ENCODE measurements at places on chromosomes 2 and 18. TPM values are rescaled to one million over a fixed set of nuclear protein-coding genes. Genes with fewer than 3 reads are reported as not detected.
A peak's percentile ranks its signal among the peaks of the same experiment; 100 is the strongest.

DNA sequence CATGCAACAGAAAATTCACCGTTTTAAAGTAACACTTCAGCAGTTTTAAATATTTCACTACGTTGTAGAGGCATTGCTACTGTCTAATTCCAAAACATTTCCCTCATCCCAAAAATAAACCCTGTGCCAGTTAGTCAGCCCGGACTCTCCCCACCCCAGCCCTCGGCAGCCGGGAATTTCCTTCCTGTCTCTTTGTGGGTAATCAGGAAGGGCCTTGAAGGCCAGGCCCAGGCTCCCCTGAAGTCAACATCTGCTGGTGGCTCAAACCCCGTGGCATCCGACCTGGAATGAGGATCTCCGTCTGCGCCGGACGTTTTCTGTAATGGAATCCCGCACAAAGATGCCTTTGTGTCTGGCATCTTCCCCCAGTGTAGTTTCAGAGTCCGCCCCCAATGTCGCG is 219.6 kb downstream of the SNTG2 start:
- no peak for DNase-seq

GRCh38 chr2:1518867-1519530 is 105.7 kb downstream of the TPO start:
- no peak for DNase-seq

GRCh38 chr2:217220228-217221013 is 360.6 kb upstream of the TNP1 start:
- no peak for DNase-seq

DNA sequence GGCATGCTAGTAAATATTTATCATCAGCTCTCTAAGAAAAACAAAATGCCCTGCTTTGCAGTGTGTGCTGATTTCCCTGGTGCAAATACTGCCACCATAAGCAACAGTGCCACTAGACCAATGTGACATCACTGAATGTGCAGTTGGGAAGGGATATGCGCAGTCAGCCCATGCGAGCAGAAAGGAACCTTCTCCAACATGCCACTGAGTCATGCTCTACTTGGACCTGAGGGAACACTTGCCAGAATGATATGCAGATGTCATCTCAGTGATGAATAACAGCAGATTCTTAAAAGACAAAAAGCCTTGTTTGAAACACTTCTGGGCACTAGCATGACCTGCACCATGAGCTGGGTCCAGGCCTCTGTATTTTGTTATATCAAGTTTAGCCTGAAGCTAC is 55.3 kb upstream of the REL start:
- DNase-seq = no peak

DNA sequence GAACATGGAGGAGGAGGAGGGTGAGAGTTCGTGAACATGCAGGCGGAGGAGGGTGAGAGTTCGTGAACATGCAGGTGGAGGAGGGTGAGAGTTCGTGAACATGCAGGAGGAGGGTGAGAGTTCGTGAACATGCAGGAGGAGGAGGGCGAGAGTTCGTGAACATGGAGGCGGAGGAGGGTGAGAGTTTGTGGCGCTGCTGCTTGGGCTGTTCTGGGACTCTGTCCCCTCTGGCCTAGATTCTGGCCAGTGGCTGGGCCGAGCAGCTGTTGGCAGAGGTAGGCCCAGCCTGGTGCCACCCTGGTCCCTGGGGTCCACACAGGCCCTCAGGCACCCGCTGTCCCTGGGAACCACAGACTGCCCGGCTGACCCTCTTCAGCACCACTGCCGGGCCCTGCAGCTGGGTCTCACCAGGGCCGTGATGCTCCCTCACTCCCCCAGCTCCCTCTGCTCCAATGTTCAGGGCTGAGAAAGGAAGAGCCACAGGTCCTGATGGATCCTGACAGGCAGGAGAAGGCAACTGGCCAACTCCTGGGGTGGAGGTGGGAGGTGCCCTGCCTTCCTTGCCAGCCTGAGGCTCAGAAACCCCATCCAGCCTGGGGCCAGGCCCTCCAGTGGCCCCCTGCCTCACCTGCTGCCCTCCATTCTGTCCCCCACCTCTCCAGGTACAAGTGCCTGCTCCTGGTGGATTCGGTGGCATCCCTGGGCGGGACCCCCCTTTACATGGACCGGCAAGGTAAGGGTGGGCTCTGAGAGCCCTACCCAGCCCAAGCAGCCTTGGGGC is 3.9 kb downstream of the AGXT start:
- DNase-seq = no peak

- DNase-seq = no peak
These were observed 259.2 kb downstream of the SLC4A3 start for GRCh38 chr2:219886615-219887014.

- no peak for DNase-seq
These were observed 2.2 kb upstream of the SERTAD2 start for GRCh38 chr2:64655873-64656272.

- no peak for DNase-seq
These were observed 23.3 kb downstream of the REEP1 start for GRCh38 chr2:86314125-86314524.

DNA sequence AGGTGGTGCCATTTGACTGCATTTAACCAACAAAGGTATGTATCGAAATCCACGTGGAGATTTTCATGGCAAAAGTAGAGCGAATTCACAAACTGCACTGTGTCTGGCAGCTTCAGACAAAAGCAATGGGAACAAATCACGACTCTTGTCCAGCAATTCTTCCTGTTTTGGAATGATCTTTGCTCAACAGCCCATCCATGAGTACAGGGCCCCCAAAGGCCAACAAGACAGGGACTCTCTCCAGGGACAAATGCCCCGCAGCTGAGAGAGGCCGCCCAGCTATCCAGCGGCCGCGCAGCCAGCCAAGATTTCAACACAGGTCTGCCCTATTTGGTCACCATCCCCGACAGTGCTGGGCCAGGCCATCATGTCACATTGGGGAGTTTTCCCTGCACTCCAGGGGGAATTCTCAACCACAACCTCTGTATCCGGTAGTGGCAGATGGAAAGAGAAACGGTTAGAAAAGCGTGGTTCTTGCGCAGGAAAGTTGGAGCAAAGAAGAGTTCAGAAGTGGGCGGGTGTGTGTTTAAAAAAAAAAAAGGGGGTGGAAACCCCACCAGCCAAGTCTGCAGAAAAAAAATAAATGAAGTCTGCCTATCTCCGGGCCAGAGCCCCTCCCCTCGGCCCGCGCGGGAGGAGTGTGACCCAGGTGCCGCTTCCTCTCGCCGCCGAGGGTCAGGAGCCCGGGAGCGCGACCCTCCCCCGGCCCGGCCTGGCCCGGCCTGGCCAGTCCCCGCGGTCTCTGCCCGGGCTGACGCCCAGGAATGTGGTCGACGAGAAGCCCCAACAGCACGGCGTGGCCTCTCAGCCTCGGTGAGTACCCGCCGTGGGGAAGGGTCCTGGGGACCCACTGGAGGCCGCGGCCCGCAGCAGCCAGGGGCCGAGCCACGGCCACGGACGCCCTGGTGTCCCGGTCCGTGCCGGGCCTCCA is at the start of gene GYPC:
GYPC (plus strand) TSS at position 659 of the 931 bp plus-strand sequence; CDS start at position 765, 106 bp downstream.
- DNase-seq = peak; percentile 61

DNA sequence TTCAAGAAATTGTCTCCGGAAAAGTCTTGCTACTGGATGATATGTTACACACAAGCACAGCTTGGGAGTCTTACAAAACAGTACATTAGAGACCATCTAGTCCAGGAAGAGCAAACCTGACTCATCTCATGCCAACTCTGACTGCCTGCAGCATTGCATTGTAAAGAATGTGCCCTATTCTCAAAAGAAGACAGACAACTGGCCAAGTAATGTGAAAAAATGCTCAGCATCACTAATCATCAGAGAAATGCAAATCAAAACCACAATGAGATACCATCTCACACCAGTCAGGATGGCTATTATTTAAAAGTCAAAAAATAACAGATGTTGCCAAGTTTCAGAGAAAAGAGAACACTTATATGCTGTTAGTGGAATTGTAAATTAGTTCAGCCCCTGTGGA is 42.7 kb upstream of the GORASP2 start:
- no peak for DNase-seq

DNA sequence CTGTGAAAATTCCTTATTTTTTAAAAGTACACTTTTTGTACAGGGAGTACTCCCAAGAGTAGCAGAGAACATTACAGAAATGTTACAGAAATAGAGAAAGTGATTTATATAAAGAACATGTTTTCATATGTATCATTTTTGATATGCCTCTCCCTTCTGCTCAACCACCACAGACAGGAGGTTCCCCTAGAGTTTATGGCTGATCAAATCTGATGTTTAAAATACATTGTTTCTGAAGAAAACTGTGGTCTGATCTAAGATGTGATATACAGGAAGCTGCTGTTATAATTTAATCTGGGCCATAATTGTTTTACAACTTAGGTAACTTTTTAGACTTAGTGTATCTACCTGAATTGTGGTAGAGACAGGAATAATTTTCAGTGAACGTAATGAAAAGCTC is 37.0 kb downstream of the STAT4 start:
- no peak for DNase-seq

DNA sequence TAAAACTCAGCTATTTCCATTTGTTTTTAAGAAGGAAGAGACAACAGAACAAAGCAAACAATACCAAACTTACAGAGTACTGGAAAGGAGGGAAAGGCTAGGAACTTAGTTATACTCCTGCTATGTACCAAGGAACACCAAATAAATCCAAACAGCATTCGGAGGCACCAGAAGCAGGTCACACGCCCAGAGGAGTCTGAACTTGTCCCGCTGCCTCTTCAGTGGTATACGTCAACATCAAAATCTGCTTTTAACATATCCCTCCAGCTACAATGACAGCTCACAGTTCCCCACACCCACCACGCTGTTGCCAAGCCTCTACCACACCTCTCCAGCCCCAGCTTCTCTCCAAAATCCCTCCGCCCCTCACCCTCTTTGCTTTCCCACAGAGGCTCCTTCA is 17.3 kb downstream of the C2orf76 start:
- no peak for DNase-seq

GRCh38 chr2:184210329-184210728 is 388.0 kb upstream of the ZNF804A start:
- DNase-seq = no peak

- no peak for DNase-seq
These were observed 273.7 kb upstream of the LRATD1 start for GRCh38 chr2:14358774-14359173.

GRCh38 chr18:48157956-48158355 is 227.5 kb upstream of the SMAD2 start:
- DNase-seq = peak; percentile 4

DNA sequence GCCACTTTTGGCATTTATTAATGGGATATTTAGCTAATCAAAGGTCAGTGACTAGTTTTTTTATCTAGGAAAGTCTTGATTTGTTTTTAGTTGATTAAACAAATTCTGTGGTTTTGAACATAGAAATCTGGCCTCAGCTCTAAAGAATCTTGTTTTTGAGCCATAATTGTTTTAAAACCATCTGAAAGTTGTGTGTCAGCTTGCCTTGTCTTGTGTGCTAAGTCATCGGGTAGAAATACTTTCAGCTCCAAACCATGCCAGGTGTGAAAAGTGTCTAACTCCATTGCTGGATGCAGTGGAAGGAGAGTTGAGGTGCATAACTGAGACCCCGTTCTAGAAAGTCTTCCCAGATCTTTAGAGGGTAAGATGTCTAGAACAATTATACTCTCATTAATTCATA is 22.7 kb downstream of the FARP2 start:
- DNase-seq = no peak

DNA sequence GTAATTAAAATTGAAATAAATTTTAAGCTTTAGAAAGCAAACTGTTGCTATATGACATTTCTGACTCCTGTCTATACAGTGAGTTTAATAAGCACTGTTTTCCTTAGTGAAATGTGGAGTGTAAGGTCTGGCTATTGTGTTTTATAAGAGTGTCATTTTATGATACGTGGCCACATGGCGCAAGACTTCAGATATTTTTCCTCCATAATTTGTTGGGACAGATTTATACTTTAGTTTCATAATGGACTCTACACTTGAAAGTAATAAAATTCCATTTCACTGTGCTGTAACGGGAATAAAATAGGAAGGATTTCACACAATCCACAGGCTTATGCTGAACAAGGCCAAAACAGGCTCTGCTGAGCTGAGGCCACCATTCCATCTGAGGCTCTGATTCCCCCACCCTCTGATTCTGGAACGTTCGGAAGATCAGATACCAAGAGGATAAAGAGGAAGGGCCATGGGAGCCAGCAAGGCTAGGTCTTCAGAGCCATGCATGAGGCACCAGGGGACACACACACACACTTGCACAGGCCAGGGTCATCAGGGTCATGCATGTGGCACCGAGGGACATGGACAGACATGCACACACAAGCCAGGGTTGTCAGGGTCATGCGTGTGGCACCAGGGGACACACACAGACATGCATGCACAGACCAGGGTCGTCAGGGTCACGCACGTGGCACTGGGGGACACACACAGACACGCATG is 35.6 kb downstream of the HDAC4 start:
- DNase-seq = no peak

DNA sequence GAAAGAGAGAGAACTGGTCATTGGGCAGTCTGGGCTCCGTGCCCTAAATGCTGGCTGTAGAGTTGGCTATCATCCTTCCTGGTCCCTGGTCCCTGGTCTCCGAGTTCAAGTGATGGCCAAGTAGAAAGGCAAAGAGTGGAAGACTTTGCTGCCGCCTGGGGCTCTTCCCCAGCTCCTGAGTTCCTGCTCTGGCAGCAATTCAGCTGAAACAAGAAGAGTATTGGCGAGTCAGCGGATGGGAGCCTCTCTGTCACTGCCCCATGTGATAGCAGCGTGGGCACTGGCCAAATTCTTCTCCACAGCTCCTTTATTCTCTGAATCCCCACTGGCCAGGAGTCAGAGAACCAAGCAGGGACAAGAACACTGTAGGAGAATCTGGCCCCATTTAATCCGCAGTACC is 351.0 kb upstream of the POU3F3 start:
- no peak for DNase-seq

DNA sequence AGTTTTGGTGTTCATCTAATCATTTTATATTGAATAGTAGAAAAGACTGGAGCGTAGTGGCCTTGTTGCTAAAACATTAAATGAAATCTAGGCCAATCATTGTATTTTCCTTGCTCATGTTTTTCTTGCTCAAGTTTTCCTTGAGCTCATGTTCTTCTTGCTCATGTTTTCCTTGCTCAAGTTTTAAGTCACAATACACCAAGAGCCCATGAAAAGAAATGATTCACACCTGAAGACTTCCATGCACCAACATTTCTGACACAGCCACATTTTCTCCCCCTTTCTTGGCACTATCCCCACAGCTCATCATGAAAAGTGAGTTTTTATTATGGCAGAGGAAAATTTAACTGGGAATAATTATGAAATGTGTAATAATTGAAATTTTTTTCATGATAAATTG is 92.0 kb downstream of the LRP1B start:
- DNase-seq = no peak

GDF7 gene
- 0.21 TPM for polyA plus RNA-seq

HIBCH gene
- 20.5 TPM for polyA plus RNA-seq

TDRD15 gene
- polyA plus RNA-seq = not detected

LBX2 gene
- polyA plus RNA-seq = 0.15 TPM

PAX8 gene
- 2.2 TPM for polyA plus RNA-seq

CD8B2 gene
- polyA plus RNA-seq = not detected

EPB41L5 gene
- 9.3 TPM for polyA plus RNA-seq

GKN1 gene
- polyA plus RNA-seq = not detected

SLC9A4 gene
- not detected for polyA plus RNA-seq

CCDC178 gene
- 11.8 TPM for polyA plus RNA-seq

LBH gene
- polyA plus RNA-seq = 64.5 TPM

KCNK3 gene
- polyA plus RNA-seq = 78.2 TPM

LAPTM4A gene
- 440 TPM for polyA plus RNA-seq

HOXD12 gene
- not detected for polyA plus RNA-seq

CIDEA gene
- polyA plus RNA-seq = not detected

NXPH2 gene
- polyA plus RNA-seq = 0.67 TPM

Measured in ovary (tissue), 10 donors.